CD4-positive, alpha-beta T cell (primary cell): ENCODE measurements at places on chromosomes 1 and 21. TPM values are rescaled to one million over a fixed set of nuclear protein-coding genes. Genes with fewer than 3 reads are reported as not detected.
A peak's percentile ranks its signal among the peaks of the same experiment; 100 is the strongest.

GRCh38 chr1:185788386-185788785, 54.2 kb downstream of the HMCN1 start:
- no peak for DNase-seq

- no peak for DNase-seq
Measured at GRCh38 chr1:49185450-49185980, 408.8 kb upstream of the BEND5 start.

- no peak for DNase-seq
Measured at GRCh38 chr21:35014302-35015041, 34.6 kb downstream of the RUNX1 start.

TAS1R1 gene
- not detected for total RNA-seq

DNA sequence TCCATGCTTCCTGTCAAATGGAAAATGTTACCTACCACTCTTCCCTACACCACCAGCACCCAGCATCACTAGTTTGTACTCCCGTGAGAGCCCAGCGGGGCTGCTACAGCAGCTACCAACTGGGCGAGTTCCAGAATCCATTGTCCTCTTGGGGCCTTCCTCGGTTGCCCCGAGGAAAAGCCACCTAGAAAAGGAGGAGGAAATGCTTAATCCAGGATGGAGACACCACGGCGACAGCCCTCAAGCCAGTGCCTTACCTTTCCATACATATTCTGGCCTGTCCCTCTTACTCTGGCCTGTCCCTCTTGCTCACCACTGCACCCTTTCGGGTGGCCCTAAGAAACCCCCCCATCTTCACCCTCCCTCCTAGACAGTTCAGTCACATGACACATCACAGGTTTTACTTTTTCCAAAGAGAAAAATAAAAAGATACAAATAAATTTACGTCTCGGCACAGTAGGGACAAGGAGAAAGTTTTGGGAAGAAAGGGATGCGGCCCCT, 478 bp downstream of the RIT1 start:
- DNase-seq, result no peak

C1orf115 gene
- total RNA-seq, result 0.82 TPM

DNAH14 gene
- total RNA-seq, result 0.27 TPM

DNA sequence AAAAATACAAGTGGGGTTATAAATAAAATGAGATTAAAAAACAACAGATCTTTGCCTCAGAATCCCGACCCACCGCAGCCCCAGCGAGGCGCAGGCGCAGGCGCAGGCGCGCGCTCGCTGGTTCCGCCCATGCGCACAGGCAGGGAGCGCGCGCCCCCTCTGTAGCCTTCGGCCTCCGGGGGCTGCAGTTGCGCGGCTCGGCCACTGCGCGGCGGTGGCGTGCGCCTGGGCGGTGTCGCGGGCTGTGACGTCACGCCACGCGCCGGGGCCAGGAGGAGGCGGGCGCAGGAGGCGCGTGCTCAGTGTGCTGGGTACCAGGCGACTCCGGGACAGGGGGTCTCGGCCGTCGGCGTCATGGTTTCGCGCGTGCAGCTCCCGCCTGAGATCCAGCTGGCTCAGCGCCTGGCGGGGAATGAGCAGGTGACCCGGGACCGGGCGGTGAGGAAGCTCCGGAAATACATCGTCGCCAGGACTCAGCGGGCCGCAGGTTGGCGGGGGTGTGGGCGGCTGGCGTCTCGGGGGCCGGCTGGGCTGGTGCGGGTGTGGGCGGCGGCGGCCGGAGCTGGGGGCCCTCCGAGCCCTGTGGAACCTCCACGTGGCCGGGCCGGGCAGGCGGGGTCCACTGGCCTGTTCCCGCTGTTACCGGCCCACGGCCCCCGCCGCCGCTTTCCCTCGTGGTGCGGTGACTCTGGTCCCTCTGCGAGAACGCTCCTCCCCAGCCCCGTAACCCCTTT, at the start of gene RRP1:
RRP1 (plus strand) TSS at position 302 of the 734 bp plus-strand sequence; CDS start at position 355, 53 bp downstream.
- DNase-seq, result peak; percentile 97

LCE1C gene
- not detected for total RNA-seq
